Stimulated activated CD8-positive, alpha-beta memory T cell treated with anti-CD3 and anti-CD28 coated beads, Interleukin-7, amount 100 ng/mL, for 48 hours (primary cell): ENCODE measurements at places on chromosomes 12 and 14.

DNA sequence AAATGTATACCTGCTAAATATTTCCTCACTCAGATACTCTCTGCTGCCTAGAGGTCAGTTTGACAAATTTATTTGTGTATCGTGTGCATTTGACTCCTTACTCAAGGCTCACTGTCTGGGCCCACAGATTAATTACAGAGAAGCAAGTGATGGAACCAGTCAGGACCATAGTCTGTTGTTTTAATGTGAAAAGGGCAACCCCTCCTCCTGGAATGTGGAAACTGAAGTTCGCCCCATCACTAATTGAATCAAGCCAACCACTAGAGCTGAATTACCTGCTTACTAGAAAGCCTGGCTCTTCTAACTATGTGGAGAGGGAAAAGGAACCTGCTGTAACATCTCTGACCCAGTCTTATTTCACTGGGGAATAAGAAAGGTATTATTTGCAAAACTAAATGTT is 199.9 kb upstream of the KRR1 start:
- DNase-seq, result no peak

DNA sequence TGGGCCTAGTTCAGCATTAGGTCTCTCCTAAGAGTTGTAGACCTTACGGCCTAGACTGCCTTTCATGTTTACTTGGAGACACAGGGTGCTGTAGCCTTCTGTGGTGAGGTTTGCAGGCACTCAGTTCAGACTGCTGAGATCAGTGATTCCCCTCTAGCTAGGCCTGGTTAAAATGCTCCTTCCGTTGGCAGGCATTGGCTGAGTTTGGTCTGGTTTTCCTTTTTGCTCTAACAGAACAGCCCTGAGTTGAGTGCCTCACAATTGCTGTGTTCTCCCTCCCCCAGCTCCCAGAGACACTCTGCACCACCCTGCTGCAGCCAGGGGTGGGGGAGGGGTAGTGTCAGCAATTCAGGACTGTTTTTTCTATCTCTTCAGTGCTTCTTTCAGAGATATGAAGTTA is 178.9 kb upstream of the DYRK2 start:
- DNase-seq, result no peak

GRCh38 chr12:17528394-17528793 is 561.6 kb downstream of the RERGL start:
- DNase-seq, result no peak

- DNase-seq, result no peak
Observed at GRCh38 chr12:79063258-79063657, 198.7 kb downstream of the SYT1 start.
